ENCODE measurements at places on chromosomes 3 and 15. TPM values are rescaled to one million over a fixed set of nuclear protein-coding genes. Genes with fewer than 3 reads are reported as not detected.

DNA sequence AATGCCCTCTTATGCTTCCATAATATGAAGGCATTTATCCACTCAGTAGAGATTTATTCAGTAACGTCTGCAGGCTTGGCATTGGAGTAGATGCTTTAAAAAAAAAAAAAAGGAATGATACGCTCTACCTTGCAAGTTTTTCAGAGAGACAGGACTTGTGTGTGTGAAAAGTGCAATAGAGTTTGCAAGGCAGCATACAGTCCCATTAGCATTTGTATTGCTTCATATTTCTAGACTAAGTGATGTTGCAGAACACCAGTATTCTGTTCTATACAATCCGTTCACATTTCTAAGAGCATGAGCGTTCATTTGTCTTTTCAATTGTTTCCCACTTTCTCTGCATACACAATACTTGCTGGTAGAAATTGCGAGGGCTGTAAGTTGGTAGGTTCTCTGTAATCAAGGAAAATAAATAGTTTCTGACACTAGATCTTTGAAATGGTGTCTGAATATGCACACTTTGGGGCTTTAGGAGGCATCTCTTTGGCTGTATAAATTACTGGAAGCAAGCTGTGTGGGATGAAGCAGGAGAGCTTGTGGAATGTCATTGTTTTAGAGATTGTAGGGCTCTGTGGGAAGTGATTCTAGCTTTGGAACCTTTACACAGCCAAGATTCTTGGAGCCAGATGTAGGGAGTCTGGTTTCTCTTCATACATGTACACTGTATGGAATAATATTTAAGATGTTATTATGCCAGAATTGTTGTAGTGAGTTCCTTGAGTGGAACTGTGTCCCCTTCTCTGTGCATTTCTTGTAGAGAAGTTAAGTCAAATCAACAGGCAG, 262.7 kb downstream of the FEZF2 start:
- no peak for DNase-seq
- H3K36me3 ChIP-seq = no peaks in the 10 kb centered on the region
- no peak overlapping the region for H3K4me3 ChIP-seq
- no peaks in the 10 kb centered on the region for H3K27me3 ChIP-seq

DNA sequence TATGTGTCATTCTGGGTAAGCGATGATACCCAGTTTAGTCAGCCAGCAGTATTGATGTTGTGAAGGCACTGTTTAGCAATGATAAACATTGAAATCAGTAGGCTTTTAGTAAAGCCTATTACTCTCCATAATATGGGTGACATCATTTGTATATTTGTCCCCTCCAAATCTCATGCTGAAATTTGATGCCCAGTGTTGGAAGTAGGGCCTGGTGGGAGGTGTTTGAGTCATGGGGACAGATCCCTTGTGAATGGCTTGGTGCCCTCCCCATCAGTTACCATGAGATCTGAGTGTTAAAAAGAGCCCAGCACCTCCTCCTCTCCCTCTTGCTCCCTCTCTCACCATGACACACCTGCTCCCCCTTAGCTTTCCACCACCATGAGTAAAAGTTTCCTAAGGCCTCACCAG, 31.4 kb upstream of the FAN1 start:
- no peak overlapping the region for H3K4me3 ChIP-seq
- no peak for DNase-seq
- H3K4me1 ChIP-seq = no peaks in the 10 kb centered on the region
- no peak overlapping the region for H3K27ac ChIP-seq
- H3K36me3 ChIP-seq = no peaks in the 10 kb centered on the region

GRCh38 chr3:66989860-66990696, 8.0 kb upstream of the KBTBD8 start:
- no peak for DNase-seq
- H3K27ac ChIP-seq = no peak overlapping the region
- no peaks in the 10 kb centered on the region for H3K4me1 ChIP-seq
- peaks cover 15% of the 10 kb centered on the region for H3K27me3 ChIP-seq

- no peak for DNase-seq
- no peaks in the 10 kb centered on the region for H3K27me3 ChIP-seq
- no peaks in the 10 kb centered on the region for H3K36me3 ChIP-seq
- no peak overlapping the region for H3K4me3 ChIP-seq
Observed at GRCh38 chr15:38814891-38815290, 250.3 kb upstream of the RASGRP1 start.

- H3K4me1 ChIP-seq = peaks cover 10% of the 10 kb centered on the region
- no peak for DNase-seq
- H3K27me3 ChIP-seq = no peaks in the 10 kb centered on the region
- H3K27ac ChIP-seq = no peak overlapping the region
- H3K4me3 ChIP-seq = no peak overlapping the region
Observed at GRCh38 chr15:75857886-75858285, 14.6 kb downstream of the UBE2Q2 start.

DNA sequence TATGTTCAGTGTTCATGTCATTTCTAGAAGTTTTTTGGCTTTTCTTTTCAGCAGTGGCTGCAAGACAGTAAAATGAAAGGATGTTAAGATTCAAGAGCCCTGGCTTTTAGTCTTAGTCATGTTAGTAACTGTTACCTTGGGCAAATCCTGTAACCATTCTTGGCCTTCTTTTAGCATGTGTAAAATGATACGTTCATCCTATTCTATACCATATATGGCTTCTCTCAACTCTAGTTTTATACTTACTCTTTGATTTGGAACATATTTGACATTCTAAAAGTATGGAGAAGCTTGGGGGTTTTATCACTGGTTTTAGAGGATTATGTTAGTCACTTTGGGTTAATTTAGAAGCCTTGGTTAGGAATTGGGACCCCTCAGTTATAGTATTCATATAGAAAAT, 20.1 kb downstream of the GTF2E1 start:
- H3K4me3 ChIP-seq = no peak overlapping the region
- H3K4me1 ChIP-seq = peaks cover 12% of the 10 kb centered on the region
- no peak for DNase-seq
- no peaks in the 10 kb centered on the region for H3K27me3 ChIP-seq
- H3K27ac ChIP-seq = no peak overlapping the region

DNA sequence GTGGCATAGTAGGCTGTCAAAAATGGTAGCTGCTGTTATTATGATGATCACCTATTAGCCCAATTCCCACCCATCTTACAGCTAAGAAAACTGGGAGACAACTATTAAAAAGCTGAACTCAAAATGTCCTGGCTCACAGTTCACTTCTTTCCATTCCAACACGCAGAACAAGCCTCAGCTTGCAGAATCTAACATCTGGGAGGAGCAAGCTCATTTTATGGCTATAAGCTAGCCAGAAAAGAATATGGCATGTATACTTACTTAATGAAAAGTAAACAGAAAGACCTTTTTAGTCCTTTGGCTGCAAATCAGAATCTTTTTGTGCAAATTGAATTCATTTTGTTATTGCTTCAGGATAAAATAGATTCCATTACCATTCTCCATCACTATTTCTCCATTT, 34.8 kb upstream of the CFAP20DC start:
- no peaks in the 10 kb centered on the region for H3K36me3 ChIP-seq
- no peak for DNase-seq
- peaks cover 40% of the 10 kb centered on the region for H3K27me3 ChIP-seq

DNA sequence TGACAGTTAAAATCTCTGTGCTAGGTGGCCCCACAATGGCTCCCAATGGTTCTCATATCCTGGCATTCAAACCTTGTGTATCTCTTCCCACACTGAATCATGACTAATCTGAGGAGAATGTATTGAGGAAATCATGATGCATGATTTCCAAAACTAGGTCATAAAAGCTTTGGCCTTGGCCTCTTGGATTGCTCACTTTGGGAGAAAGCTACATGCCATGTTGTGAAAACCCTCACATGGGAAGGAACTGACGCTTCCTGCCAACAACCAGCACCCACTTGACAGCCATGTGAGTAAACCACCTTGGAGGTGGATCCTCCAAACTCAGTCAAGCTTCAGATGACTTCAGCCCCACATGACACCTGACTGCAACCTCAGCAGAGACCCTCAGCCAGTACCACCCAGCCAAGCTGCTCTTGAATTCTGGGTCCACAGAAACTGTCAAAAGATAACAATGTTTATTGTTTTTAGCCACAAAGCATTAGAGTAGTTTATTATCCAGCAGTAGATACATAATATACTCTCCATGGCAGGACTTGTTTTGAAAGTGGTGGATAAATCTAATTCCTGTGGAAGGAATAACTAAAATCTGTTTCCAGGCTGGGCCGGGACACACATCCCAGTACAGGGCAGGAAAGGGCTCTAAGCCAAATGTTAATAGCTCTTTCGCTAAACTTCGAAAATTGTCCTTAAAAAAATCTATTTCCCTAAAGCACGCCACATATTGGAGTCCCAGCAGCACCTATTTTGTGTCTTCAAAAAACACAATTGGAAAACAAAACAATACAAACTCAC, 1.0 kb upstream of the ZNF620 start:
- peaks cover 18% of the 10 kb centered on the region for H3K36me3 ChIP-seq
- H3K4me1 ChIP-seq = peaks cover 38% of the 10 kb centered on the region
- peaks cover 3% of the 10 kb centered on the region for H3K27me3 ChIP-seq
- no peak overlapping the region for H3K27ac ChIP-seq

- no peaks in the 10 kb centered on the region for H3K27me3 ChIP-seq
- no peaks in the 10 kb centered on the region for H3K4me1 ChIP-seq
- H3K36me3 ChIP-seq = no peaks in the 10 kb centered on the region
- no peak overlapping the region for H3K27ac ChIP-seq
Observed at GRCh38 chr3:137332297-137332696, 374.5 kb downstream of the IL20RB start.

GRCh38 chr3:128616516-128617269, 33.9 kb downstream of the RPN1 start:
- H3K27me3 ChIP-seq = no peaks in the 10 kb centered on the region
- H3K27ac ChIP-seq = peak overlapping the region; percentile 88
- peaks cover 32% of the 10 kb centered on the region for H3K36me3 ChIP-seq
- no peak for DNase-seq
- H3K4me3 ChIP-seq = peak overlapping the region; percentile 83
- peaks cover 39% of the 10 kb centered on the region for H3K4me1 ChIP-seq

- H3K4me3 ChIP-seq = no peak within 1 kb of the TSS
- H3K4me1 ChIP-seq = no peaks in the 10 kb centered on the region
- no peak for DNase-seq
- H3K36me3 ChIP-seq = no peaks in the 10 kb centered on the region
Observed at GRCh38 chr3:1092771-1093170, at the start of gene CNTN6. Gene CNTN6, plus strand, starts transcription at chr3:1093024. Its CDS starts 54,985 bp downstream, at chr3:1148009.

DNA sequence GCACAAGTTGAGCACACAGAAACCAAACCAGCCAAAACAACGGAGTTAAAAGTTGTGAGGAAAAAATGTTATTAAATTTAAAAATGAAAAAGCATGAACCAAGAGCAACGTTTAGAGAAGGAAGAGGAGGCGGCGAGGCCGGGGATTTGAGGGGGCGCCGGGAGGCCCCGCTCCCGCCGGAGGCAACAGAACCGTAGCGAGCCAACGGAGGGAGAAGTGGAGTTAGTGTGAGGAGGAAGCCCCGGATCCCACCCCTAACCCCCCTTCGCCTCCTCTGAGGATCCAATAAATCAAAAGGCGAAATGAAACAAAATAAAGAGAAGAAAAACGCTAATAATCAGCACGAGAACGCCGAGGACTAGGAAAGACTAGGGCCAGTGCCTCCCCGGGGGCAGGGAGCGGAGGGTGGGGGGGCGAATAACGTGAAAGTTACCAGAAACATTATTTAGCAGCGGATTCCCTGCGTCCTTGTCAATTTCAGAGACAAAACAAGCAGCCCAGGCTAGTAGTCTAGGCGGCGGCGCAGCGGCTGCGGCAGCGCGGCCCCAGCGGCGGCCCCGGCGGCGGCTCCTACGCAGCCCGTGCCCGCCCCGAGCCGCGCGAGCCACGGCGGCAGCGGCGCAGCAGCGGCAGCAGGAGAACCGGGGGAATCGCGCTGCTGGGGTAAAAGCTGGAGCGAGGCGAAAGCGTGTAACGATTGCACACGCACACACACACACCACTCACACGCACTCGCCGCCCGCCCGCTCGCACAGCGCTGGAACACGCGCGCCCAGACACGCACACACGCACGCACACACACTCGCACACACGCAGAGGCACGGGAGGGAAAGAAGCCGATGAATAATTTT, 1.7 kb downstream of the MEIS2 start:
- DNase-seq = no peak
- H3K27ac ChIP-seq = no peak overlapping the region
- peak overlapping the region; percentile 56 for H3K4me3 ChIP-seq
- peaks cover 26% of the 10 kb centered on the region for H3K4me1 ChIP-seq
- H3K27me3 ChIP-seq = peaks cover 87% of the 10 kb centered on the region

DNA sequence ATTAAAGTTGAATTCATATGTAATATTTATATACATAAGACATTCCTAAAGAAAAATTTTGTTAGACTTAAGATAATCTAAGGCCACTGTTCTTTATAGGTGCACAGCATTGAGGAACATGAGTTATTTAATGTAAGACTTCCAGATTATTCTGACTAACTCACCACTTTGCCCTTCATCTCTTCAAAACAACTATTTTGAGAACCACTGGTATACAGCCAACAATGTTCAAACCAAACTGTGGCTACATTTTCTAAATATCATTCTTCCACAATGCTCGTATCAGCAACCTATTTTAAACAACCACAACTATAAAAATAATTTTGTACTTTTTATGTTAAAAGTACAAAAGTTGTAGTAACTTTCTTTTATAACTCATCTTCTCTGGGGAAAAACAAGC, 199.8 kb upstream of the ALCAM start:
- no peaks in the 10 kb centered on the region for H3K27me3 ChIP-seq
- H3K36me3 ChIP-seq = no peaks in the 10 kb centered on the region
- no peak for DNase-seq
- no peak overlapping the region for H3K4me3 ChIP-seq
- no peak overlapping the region for H3K27ac ChIP-seq

GRCh38 chr3:103083848-103084631, 649.2 kb downstream of the ZPLD1 start:
- no peaks in the 10 kb centered on the region for H3K4me1 ChIP-seq
- H3K27ac ChIP-seq = no peak overlapping the region
- no peak for DNase-seq
- no peak overlapping the region for H3K4me3 ChIP-seq

The MITF gene
- not detected for total RNA-seq

The SLC2A2 gene
- not detected for total RNA-seq

The DCUN1D1 gene
- 54.0 TPM for total RNA-seq

The PLCB2 gene
- 195 TPM for total RNA-seq

The PARP3 gene
- total RNA-seq = 22.1 TPM

The FBN1 gene
- total RNA-seq = 1.1 TPM

The HHLA2 gene
- total RNA-seq = 3.0 TPM
